ENCODE measurements at places on chromosomes 5 and 9.

DNA sequence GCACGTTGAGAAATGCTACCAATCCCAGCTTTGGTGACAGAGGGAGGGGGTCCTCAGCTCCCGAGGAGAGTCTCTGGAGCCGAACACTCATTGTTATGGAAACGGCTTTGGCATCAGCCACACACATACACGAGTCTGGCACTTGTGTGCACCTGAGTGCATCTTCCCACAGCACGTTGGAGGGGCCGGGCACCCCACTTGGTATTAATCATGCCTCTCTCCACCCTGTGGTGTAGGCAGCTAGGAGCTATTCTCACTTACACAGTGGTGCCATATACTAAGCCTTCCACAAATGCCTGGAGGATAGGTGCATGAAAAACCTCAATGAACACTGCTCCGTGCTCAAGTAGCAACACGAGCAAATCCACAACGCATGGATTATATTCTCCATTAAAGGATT lies 133.9 kb upstream of the PANK3 start:
- no peak for DNase-seq

DNA sequence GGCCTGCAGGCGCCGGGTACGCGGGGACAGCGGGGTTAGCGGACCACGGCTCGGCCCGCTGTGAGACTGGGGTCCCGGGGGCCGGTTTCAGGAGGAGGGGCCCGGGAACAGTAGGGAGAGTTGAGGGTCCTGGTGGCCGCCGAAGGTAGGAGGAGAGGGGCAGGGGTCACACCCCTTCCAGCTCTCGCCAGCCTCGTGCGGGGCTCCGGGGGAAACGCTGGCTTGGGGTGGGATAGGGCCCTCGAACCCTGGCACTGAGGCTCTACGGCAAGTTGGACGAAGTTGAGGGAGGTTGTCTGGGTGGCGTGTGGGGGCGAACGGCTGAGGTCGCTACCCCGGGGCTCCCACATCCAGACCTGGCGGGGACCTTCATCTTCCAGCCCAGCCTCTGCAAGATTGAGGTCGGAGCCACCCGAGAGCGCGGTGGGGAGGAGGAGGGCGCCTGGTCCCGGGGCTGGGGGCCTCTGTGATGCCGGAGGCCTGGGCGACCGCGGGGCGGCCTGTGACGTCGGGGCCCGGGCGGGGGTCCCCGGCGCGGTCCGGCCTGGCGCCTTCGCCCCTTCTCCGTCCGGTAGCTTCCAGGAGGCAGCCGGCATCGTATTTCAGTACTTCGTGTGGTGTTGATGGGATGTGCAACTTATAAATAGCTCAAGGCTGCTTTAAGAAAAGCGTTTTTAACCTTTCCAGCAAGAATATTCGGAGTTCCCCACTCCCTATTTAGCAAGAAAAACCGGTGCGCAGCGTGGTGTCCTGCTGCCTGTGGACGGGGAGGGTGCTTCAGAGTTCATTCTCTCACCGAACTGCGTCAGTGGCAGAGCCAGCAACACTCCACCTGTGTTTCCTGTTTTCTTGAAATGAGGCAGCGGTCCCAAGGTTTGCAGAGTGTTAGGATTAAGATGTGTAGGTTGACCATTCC lies 902 bp downstream of the HABP4 start:
- DNase-seq: no peak

DNA sequence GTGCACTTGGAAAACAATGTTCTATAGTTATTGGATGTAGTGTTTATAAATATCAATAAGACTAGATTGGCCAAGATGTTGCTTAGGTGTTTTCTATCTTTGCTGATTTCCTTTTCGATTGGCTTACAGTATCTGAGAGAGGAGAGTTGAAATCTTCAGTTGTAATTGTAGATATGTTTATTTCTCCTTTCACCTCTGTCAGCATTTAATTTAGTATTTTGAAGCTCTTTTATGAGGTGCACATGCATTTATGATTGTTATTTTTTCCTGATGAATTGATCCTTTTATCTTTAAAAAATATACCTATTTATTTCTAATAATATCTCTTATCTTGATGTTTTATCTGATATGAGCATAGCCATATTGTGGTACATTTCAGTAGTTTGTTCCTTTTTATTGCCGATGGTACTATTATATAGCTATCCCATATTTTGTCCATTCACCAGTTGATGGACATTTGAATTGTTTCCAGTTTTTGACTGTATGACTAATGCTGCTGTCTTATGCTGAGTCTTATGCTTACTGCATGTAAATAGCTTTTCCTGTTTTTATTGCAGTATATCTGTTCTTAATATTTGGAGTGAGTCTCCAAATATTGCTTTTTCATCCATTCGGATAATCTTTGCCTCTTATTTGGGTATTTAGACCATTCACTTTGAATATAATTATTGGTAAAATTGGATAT lies 34.7 kb downstream of the ERCC6L2 start:
- no peak for DNase-seq

- DNase-seq: no peak
Measured at GRCh38 chr5:685262-686171, 7.6 kb downstream of the TPPP start.

DNA sequence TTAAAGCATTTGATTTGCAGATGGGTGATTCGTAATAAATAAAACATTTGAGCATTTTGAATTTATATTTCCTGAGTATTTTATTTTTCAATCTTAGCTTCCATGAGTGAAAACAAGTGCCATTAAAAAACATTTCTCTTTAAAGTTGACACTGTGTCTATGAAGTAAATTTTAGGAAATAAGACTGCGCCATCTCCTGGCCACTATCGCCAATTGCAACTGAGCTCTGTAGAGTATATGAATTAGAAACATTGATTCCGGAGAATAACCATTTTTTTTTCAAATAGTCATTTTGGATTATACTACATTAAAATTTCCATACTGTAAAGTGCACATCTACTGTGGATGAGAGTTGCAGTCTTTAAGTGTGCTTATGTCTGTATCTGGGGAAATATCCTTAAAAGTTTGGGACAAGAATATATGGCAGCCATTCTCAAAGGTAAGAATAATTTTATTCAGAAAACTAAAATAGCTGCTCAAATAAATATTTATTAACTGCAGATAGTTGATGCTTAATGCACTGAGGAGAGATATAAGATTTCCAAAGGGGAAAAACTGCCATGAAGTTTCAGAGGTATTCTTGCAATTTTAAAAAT lies 5.9 kb downstream of the DMRTA1 start:
- peak; percentile 35 for DNase-seq

DNA sequence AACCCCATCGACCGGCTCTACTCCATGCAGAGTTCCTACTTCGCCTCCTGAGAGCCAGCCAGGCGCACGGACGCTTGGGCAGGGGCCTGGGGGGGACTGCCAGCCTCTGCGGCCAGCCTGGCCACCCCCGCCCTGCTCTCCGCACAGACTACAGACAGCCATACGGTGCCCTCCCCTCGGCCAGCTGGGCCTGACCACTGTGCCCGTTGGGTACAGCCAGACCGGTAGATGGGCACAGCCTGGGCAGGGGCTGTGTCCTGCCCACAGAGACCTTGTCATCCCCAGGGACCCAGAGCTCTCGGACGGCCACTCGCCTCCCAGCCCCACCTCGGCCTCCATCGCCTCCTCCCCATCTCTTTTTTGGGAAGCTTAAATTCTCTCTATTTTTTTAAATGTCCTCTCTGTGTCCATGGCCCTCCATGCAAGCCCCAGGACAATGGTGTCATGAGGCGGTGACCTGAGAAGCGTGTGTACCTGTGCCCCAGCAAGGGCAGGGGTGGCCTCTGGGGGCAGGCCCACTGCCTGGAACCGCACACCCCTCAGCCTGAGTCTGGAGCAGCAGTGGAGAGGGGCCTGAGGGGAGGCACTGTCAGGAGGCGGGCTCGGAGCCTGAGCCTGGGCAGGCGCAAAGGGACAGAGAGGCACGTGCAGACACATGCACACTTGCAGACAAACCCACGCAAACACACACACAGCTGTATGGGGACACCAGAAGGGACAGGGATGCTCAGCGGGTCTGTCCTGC lies 82.8 kb downstream of the LMX1B start:
- DNase-seq: no peak

GRCh38 chr5:40985501-40985900 lies 76.2 kb downstream of the C7 start:
- no peak for DNase-seq

GRCh38 chr9:107816561-107817021 lies 327.0 kb upstream of the KLF4 start:
- DNase-seq: no peak

DNA sequence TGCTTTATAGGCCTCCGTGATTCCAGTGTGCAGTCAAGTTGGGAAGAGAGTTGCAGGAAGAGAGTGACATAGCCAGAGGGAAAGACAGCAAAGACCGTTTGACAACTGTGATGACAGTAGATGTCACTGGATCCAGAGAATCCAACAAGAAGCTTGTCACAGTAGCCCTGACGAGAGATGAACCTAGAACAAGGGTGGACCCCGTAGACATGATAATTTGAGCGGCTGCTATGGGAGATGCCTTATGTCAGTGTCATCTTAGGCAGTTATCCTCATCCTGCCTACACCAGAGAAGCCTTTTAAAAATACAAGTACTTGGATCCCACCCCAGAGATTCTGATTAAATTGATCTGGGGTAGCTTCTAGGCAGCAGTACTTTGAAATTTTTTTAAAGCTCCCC lies 125.4 kb downstream of the AOPEP start:
- no peak for DNase-seq

- no peak for DNase-seq
Measured at GRCh38 chr5:91776249-91776648, 393.1 kb upstream of the ARRDC3 start.

DNA sequence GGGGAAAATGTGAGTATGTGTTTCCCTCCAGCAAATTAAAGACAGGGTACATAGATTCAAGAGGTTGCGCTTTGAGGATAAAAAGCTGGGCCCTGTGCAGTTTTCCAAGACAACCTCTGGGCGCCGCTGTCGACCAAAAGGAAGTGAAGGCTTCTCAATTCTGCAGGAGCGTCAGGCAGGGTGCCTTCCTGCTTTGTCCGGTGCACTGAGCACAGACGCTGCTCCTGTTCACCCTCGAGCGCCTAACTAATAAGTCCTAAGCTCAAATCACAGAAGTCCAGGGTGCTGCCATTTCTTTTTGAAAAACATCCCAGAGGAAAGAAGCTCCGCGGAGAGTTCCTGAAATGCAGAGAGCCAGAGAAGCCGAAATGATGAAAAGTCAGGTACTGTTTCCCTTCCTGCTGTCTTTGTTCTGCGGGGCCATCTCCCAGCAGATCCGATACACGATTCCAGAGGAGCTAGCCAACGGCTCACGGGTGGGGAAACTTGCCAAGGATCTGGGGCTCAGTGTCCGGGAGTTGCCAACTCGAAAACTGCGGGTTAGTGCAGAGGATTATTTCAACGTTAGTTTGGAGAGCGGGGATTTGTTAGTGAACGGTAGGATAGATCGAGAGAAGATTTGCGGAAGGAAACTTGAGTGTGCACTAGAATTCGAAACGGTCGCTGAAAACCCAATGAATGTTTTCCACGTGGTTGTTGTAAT lies at the start of gene PCDHGB1:
TSS of gene PCDHGB1 (plus strand) at position 183 of the 703 bp plus-strand sequence. CDS start at position 345, 162 bp downstream.
- no peak for DNase-seq

DNA sequence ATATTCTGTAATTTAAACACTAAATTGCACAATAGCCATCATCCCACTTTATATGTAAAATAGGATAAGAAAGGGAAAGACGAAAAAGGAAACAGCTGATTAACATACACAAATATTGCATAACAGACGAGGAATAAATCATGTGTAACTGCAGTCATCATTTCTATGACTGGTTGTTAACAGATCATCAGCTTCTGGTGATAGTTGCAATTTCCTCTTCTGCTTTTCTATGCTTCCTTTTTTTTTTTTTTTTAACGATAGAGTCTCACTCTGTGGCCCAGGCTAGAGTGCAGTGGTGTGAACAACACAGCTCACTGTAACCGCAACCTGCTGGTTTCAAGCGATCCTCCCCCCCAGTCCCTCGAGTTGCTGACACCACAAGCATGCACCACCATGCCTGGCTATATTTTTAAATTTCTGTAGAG lies 22.5 kb upstream of the JAKMIP2 start:
- peak; percentile 99 for DNase-seq

- peak; percentile 76 for DNase-seq
Measured at GRCh38 chr5:126443374-126443851, 20.2 kb downstream of the GRAMD2B start.

- no peak for DNase-seq
Measured at GRCh38 chr5:72608297-72608696, 101.1 kb upstream of the ZNF366 start.

DNA sequence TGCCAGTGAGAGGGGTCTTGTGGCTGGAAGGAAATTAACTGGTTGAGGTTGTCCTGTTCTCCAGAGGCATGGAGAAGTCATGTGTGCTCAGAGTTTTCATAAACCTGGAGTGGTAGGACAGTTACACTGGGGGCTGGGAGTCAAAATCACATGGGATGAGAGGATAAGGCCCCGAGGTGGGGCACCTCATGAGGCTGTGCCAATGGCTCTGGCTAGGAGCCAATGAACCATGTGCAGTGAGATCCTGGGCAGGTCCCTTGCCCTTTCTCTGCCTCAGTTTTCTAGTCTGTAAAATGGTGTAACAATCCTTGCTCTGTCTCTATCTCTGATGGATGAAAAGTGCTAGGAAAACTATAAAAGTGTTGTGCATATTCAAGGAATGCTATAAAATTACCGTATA lies 7.0 kb upstream of the SYNPO start:
- no peak for DNase-seq

- DNase-seq: no peak
Measured at GRCh38 chr5:141800617-141801016, 77.6 kb downstream of the PCDH1 start.

GRCh38 chr5:149063896-149064478 lies 1.1 kb upstream of the SH3TC2 start:
- DNase-seq: no peak

DNA sequence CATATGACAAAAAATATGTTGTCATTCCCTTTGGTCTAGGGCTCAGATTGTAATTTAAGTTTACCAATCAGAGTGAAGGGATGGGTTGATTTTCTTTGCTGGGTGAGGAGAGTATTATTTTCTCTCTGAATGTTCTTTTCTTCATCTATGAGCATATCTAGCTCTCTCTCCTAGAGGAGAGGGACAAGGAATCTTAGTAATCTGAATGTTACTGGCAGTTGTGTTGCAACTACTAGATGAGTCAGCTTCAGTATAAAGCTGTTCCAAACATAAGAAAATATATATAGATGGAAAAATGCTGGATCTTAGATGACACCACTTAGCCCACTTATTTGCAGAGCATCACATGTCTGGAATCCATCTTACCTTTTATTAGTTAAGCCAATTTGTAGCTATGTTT lies 259.3 kb downstream of the TUSC1 start:
- no peak for DNase-seq

GRCh38 chr5:147554261-147554817 lies 44.5 kb upstream of the DPYSL3 start:
- no peak for DNase-seq

DNA sequence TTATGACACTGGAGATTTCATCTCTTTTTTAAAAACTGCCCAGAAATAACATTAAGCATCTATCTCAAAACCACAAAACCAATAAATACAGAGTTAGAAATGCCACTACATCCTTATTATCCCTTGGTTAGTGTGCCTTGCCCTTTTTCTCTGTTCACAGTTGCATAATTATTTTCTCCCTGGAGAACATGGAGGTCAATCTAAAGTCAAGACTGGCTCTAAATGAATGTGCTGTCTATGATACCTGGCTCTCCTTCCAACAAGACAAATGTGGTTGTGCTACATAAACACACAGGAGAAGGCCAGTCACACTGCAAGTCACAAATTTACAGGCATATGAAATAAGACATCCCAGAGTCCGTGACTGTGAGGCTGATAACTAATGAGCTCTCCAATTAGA lies 2.8 kb downstream of the FBN2 start:
- DNase-seq: no peak

GRCh38 chr5:109929376-109929775 lies 239.6 kb downstream of the MAN2A1 start:
- no peak for DNase-seq

- peak; percentile 92 for DNase-seq
Measured at GRCh38 chr9:120555839-120556238, 24.1 kb downstream of the CDK5RAP2 start.

All from MV-4-11 (cell line).